CD4-positive, alpha-beta T cell treated with Interleukin-10 for 1 hour (primary cell): ENCODE measurements at places on chromosomes 5 and 9.
A peak's percentile ranks its signal among the peaks of the same experiment; 100 is the strongest.

DNA sequence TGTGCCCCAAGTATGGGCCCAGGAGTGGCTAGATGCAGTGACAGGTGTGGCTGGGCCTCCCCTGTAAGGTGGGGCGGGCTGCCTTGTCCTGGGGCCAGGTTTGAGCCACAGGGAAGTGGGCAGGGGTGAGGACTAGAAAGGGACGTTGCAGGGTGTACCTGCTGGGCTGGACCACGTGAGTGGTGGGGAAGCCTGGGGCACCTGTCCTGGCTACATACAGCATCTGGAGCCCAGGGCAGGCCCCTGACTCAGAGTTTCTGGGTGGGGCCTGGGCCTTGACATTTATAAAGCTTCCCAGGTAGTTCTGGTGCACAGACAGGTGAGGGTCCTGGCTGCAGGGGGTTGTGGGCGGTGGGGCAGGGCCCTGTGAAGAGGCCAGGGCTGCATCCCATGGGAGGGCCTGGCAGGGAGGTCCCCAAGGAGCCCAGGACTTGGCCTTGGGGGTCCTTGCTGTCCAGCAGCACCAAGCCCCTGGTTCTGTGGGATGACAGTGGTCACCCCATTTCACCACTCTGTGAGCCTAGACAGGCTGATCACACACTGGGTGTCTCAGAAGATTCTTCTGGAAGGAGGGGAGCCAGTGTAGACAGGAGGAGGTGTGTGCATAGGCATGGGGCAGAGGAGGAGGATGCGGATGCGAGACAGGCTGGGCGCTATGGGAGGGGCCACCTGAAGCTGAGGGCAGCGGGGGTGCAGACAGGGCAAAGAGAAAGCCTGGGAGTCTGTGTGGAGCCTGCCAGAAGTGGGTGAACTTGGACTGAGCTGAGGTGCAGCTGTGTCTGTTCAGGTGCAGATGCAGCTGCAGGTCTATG, 94.0 kb downstream of the PHF2 start:
- DNase-seq = no peak

DNA sequence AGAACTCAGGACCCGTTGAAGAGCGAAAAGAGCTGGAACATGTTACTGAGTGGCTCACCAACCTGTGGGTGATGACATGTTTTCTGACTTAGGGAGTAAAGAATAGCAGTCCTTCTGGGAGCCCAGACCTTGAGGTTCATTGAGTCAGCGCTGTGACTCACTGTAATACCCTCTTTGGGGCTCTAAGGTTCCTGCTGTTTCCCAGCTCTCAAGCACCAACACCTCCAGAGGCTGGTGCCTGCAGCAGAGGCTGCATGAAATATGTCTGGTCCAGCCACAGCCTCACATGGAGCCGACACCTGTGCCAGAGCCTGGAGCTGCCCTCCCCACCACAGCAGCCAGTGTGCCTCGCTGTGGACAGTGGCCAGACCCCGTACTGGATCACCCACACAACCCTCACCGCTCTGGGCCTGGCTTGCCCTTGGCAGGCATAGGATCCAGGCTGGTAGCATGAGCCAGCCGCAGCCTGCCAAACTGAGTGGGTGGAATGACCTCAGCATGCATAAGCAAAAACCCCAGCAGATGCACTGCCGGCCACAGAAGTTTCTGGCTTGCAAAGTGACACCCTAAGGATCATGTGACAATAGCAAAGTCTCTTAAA, 143.5 kb upstream of the MRPS30 start:
- no peak for DNase-seq

GRCh38 chr9:70525519-70525918, 111.1 kb upstream of the KLF9 start:
- DNase-seq = no peak

DNA sequence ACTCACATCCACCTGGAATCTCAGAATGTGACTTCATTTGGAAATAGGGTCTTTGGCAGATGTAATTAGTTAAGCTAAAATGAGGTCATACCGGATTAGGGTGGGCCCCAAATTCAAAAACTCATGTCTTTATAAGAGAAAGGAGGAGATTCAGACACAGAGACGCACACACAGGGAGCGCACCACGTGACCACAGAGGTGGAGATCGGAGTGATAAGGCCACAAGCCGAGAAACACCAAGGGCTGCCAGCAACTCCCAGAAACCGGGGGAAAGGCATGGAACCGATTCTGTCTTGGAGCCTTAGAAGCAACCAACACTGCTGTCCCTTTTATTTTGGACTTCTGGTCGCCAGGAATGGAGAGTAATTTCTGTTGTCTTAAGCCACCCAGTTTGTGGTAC, 31.8 kb upstream of the LMX1B start:
- peak; percentile 1 for DNase-seq

DNA sequence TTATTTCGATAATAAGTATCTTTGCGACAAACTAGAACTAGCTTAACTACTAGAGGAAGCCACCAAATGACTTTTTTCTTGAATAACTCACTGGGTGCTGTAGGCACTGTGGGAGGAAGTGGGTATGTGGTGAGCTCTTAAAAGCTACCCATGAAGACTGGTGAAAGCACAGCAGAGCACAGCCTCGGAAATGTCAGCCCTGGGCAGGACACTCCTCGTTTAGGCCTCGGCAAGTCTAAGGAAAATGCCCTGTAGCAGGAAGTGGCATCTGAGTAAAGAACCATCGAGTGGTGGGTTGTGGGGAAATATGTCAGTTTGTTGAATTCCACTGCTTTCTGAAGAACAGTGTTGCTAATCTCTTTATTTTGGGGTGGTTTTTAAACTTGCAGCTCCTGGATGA, 44.0 kb upstream of the NCS1 start:
- peak; percentile 81 for DNase-seq

DNA sequence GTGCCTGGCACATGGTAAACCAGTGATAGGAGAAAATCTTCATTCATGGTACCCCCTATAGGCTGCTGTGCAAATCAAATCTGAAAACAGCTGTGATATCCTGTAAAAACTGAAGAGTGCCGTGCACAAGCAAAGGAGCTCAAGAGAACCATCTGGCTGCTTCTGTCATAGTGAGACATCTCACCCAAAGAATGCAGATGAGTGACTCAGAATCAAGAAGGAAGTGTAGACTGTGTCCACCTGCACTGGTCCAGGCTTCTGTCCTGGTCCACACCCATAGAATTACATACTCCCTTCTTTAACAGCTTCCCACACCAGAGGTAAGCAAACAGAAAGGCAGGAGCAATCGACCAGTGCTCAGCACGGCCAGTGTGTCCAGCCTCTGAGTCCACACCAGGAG, 195.9 kb downstream of the ASTN2 start:
- no peak for DNase-seq

GRCh38 chr5:156850206-156850751, at the start of gene PPP1R2B:
TSS of gene PPP1R2B (plus strand) at chr5:156850295. CDS start at chr5:156850563, 268 bp downstream.
- no peak for DNase-seq

DNA sequence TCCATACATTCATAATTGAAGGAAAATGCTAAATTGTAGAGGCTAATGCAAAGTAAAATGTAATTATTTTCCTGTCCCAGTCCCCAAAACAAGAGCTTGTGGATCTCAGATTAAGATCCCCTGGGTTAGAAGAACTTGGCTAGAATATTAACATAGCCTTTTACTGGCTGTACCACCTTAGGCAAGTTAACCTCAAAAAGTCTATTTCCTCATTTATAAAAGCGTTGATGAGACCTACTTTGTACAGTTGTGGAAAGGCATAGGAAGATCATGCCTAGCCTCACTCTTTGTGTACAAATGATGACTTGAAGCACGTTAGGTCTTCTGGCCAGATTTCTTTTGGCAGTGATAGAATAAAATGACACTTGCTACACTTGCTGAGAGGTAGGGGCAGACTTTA, 97.2 kb downstream of the F2RL2 start:
- DNase-seq = no peak

GRCh38 chr5:14351086-14351661, 208.0 kb downstream of the TRIO start:
- no peak for DNase-seq

GRCh38 chr9:105007143-105007542, 79.2 kb upstream of the ABCA1 start:
- DNase-seq = peak; percentile 12

DNA sequence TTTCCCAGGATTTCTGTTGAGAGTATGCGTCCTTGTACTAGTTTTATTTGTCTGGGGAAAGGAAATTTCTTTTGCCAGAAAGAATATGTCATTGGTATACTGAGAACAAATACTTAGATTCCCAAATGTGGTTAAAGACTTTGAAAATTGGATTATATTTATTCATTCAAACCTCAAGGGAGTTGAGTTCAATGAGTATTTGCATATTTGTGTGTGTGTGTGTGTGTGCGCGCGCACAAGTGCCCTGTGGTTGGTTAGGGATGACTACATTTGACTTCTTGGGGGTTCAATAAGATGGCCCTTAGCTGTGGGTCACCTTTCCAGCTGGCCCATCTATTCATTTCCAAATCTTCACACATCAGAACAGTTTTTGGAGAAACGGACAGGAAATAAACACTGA, 4.9 kb downstream of the RXFP3 start:
- no peak for DNase-seq

DNA sequence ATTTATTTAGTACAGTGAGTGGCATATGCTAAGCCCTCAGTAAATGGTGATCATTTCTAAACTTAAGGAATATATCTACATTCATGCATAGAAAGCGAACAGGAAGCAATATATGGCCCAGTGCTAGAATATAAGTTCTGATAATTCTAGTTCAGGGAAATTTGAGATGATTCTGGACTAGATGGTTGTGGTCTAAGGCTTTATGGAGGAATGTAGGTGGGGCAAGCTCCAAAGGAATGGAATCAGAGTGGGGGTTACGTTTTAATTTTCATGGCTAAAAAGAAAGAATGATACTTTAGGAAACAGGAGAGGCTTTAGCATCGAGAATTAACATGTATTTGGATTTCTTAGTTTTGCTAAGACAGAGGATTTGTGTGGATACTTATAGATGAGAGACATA, 56.1 kb downstream of the MTREX start:
- no peak for DNase-seq

- peak; percentile 52 for DNase-seq
Observed at GRCh38 chr9:79592726-79593493, 21.1 kb downstream of the TLE4 start.

DNA sequence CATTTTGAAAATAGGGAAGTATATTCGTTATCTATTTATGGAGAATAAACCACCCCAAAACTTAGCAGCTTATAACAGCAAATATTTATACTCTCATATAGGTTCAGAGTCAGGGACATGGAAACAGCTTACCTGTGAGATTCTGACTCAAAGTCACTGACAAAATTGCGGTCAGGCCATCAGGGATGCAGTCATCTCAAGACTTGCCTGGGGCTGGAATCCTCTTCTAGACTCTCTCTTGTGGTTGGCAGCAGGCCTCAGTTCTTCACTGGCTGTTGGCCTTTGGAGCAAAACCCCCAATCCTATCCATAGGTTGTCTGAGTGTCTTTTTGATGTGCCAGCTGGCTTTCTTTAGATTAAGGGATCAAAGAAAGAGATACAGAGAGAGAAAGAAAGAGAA, 275.6 kb downstream of the SEC61B start:
- DNase-seq = no peak

GRCh38 chr9:127793093-127793708, 7.4 kb downstream of the CDK9 start:
- DNase-seq = no peak

- DNase-seq = no peak
Observed at GRCh38 chr5:143343042-143343441, 60.4 kb downstream of the NR3C1 start.
